ENCODE measurements at places on chromosomes 7 and 10.

DNA sequence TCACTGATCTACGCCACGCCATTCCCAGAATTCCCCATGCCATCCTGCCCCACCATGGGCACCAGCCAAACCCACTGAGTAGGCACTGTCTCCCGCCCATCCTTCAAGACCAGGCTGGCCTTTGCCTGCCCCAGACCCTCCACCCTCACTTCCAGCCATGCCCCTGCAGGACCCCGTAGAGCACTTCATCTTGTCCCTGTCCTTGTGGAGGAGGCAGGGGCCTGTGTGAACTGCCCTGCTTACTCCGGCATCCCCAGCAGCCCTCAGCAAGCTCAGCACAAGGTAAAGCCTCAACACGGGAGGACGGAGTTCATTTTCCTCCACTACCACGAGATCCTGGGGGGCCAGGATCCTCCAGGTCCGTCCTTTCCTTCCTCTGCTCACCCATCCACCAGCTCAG is 577.7 kb downstream of the PTPRN2 start:
- no peak for DNase-seq

DNA sequence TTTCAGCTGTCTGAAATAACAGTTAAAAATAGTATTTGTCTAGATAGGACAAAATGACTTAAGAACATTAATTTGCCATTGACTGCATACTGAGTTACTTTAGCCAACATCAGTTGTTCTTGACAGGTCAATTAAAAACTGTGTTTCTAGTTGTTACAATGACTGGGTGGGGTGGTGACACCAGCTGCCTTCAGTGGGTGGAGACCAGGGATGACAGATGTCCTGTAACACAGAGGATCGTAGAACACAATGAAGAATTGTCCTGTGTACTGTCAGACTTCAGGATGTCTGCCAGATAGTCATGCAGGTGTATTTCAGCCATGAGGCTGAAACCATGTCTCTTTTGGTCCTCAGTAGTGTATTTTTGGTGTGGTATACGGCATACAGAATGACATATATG is 24.4 kb downstream of the TRUB1 start:
- no peak for DNase-seq

GRCh38 chr7:78052112-78052511 is 253.5 kb downstream of the PHTF2 start:
- no peak for DNase-seq

DNA sequence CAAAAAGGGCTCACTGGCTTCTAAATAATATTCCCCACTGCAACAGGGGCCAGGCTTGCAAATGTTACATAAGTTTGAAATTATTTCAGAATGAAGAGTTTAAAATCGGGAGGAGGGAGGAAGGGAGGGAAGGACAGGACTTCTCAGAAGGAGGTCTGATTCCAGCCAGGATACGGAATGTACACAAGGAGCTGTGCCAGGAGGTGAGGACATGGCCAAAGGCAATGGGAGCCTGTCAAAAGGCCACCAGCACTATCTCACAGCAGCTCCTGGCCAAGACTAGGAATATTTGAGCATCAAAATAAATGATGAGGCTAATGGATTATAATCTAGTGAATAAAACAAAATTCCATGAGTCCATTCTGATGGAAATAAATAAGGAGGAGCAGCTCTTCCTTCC is 18.6 kb upstream of the DRGX start:
- no peak for DNase-seq

- DNase-seq = no peak
Measured at GRCh38 chr10:6748981-6749635, 169.0 kb upstream of the PRKCQ start.
